Omental fat pad (tissue), 4 donors: ENCODE measurements at places on chromosomes 2 and 18. TPM values are rescaled to one million over a fixed set of nuclear protein-coding genes. Genes with fewer than 3 reads are reported as not detected.

- DNase-seq: no peak
These were observed 25.7 kb downstream of the MDH1 start for GRCh38 chr2:63614448-63614968.

DNA sequence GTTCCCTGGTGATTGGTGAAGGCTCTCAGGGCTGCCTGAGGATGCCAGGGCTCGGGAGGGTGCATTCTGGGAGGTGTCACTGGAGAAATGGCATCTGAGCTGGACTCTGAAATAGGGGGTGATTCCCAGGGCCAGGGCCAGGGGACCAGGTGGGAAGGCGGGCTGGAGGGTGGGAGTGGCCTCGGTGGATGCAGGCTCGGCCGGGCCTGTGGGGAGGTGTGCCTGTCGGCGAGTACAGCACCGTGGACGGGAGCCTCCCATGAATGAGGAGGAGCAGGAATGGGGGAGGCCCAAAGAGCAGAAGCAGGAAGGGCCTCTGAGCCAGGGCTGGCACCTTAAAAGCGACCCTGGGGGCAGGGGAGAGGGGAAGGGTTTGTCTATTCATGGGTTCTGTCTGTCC lies 116.8 kb downstream of the GBX2 start:
- no peak for DNase-seq

DNA sequence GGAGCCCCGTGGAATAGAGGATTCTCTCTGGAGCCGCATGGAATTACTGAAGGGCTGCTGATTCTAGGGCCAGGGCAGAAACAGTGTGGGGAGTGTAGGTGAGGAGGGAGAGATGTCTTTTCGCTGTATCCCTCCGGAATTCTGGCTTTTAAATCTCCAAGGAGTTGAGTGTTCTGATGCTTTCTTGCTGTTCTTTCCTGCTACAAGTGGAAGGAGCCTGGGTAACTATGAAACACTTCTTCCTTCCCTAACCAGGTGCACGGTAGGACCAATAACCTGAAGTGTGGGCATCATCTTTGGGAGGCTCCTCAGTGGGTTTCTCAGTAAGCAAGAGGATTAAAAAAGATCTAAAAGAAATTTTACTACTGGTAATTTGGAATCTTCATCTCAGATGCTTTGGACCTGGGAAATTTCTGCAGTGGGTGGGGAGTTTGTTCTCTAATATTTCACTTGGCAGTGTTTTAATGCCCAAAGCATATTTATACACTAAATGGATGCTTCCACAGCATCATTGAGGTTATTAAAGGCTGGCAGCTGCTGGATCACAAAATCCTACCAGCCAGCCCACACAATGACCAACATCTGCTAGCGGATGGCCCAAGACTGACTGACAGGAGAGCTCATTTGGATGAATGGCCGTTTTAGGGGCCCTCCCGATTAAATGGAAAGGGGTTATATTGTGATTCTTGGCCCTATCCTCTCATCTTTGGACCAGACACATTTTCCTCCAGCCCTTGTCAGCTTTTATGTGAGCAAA lies 2.1 kb downstream of the EML6 start:
- no peak for DNase-seq

DNA sequence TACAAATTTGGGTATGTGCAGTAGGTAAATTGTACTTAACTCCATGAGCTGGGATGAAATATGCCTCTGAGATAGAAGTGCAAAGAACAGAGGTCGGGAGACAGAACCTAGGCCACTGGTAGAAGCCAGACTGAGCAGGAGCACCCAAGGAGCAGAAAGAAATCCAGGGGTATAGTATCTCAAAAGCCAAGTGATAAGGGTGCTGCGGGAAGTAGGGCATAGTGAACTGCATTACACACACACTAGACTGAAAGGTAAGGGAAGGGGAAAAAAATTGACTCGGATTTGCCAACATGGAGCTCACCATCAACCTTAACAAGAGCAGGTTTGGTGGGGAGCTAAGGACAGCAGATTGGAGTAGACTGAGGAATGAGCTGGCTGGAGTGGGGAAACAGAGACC lies 89.3 kb upstream of the TMEM247 start:
- no peak for DNase-seq

GRCh38 chr2:118980573-118980972 lies 38.6 kb downstream of the MARCO start:
- no peak for DNase-seq

DNA sequence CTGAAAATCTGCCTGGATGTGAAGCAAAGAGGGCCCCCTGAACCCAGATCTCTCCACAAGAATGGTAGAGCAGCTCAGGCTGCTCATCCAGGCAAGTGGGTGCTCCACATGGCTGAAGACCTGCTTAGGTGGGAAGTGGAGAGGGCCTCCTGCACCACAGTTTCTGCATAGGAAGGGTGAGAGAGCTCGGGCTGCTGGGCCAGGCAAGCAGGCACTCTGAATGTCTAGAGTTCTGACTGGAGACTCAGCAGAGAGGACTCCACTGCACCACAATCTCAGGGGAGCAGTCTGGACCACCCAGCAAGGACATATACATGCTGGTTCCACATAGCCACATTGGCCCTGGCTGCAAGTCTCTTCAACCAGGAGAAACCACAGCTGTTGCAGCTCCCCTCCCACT lies 52.0 kb downstream of the DSEL start:
- DNase-seq: no peak

DNA sequence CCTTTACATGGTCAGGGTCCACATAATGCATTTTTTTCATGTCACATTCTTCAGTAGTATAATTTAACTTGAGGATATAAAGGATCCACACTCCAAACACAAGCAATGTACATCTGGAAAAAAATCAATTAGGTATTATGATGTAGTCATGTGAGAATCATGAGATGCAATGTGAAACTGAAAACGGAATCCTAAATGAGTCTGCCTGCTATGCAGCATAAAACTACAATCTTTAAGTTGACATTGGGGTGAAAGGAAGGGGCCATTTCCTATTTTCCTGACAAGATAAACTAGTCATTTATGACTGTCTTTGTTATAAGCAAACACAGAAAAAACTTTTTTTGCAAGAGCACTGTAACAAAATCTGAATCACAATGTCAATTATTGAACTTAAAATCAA lies 27.6 kb downstream of the ST3GAL5 start:
- DNase-seq: no peak

GRCh38 chr2:240893363-240893844 lies 2.6 kb downstream of the MAB21L4 start:
- DNase-seq: no peak

GRCh38 chr2:47307066-47307465 lies 95.9 kb upstream of the MSH2 start:
- no peak for DNase-seq

DNA sequence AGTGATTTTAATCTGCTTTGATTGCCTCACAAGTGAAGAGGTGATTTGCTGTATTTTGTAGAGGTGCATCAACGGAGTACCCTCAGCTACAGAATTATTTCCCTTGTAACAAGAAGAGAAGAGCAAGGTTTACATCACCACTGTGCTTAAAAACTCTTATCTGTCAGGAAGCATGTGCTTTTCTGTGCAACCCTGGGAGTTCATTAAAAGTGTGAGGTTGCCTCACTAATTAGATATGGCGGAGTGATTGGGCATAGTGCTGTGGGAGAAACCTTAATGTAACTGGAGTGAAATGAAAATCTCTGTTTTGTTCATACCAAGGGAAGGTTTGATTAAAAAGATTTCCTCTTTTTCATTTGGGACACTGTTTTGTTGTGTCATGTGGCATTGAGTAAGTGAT lies 544.7 kb downstream of the PARD3B start:
- no peak for DNase-seq

DNA sequence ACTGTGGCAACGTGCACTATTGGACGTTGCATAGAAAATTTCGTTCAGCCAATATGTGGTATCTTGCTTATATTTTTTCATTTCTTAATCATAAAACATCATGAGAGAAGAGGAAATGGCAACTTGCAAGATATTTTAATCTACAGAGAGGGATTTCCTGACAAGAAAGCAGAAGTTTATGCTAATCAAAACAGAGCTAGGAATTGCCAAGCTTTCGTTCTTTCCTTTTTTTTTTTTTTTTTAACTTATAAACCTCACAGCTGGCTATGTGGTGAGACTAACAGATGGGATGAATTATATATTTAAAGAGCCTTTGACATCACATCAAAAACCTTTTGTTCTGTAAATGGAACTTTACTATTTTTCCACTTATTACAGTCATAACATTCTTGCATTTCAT lies 1136.9 kb upstream of the TMEFF2 start:
- no peak for DNase-seq

GRCh38 chr2:107936433-107937359 lies 49.6 kb upstream of the SLC5A7 start:
- no peak for DNase-seq

DNA sequence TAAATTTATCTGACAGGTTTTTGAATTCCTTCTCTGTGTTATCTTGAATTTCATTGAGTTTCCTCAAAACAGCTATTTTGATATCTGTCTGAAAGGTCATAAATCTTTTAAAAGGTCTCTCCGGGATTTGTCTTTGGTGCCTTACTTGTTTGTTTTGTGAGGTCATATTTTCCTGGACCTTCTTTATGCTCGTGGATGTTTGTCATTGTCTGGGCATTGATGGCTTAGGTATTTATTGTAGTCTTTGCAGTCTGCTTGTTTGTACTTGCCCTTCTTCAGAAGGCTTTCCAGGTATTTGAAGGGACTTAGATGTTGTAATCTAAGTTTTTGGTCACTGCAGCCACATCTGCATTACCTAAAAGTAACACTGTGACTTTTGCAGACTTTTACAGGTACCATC lies 355.2 kb downstream of the PARD3B start:
- DNase-seq: no peak

DNA sequence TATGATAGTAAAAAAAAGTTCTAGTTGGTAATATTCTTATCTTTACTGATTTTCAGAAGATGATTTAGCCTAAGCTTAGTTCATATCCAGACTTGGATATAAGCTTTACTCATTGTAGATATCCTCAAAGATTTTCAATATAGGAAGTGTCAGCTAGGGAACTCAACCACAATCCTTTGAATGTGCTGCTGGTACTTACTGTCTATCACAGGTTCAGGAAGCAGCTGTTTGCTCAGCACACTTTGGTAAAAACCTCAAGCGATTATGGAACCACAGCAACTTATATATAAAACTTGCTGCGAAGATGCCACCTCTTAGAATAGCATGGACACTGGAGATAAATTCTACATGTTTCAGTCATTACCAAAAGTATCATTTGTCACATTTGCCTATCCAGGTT lies 60.1 kb upstream of the TNFRSF11A start:
- no peak for DNase-seq

DNA sequence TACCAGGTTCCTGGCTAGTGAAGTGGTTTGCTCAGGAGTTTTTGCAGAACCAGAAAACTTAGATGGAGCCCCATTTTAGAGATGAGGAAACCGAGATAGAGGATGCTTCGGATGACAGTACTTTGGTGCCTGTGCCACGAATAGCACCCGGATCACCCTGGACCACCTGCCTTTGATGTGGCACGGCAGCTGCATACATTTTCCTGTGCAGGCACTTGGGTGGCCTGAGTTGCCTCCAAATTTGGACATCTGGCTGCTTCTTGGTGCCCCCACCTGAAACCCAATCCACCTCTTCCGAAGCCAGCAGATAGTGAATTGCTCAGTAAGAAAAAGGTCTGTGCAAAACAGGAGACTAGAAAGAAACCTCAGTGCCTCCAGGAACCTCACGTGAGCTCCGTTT lies 140.6 kb upstream of the ID2 start:
- DNase-seq: no peak

GRCh38 chr2:238913931-238914647 lies 66.2 kb downstream of the TWIST2 start:
- no peak for DNase-seq

DNA sequence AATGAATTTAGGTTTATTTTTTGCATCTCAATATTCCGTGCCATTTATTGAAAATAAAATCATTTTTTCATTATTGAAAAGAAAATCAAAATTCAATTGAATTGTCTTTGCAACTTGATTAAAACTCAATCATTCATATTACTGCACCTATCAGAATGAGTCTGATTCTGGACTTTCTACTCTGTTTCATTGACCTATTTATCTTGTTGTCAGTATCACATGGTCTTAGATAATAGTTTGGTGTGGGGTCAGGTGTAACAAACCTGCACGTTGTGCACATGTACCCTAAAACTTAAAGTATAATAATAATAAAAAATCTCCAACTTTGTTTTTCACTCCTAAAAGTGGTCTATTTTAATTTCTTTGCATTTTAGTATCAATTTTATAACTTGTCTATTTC lies 422.9 kb downstream of the RAD51AP2 start:
- DNase-seq: no peak

GRCh38 chr2:26735097-26735496 lies 29.0 kb upstream of the SLC35F6 start:
- no peak for DNase-seq

GRCh38 chr18:75544496-75544895 lies 117.0 kb upstream of the SMIM21 start:
- DNase-seq: no peak

GRCh38 chr2:194962254-194962653 lies 694.8 kb upstream of the SLC39A10 start:
- no peak for DNase-seq

DNA sequence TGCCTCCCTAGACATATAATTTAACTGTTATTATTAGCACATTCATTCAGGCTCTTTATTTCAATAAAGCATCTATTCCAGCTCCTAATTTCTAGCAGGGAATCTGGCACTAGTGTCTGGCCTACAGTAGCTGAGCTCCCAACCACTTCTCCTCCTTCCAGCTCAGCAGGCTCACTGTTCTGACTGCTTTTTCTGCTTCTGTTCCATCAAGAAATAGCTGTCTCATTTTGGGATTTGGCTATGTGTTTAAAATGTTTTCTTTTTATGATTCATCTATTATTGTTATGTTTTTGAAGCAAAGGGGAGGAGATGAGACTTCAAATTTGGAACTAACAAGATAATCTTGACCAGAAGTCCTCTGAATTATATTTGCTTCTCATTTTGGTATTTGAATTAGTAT lies 172.7 kb upstream of the SMAD7 start:
- DNase-seq: no peak

DNA sequence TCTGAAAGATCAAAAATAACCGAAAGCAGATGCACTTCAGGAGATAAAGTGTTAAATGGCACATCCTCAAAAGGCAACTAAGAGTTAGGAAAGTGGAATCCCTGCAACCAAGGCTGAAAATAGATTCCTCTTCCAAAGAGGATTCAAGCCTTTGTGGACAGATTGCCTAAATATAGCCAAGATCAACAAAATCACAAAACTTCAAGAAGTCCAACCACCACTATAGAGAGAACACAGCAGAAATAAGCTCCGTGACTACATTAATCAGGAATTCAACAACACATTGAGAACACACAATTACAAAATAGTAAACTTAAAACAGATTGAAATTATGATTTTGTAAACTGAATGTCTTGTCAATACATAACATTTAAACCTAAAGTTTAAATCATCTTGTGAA lies 165.7 kb downstream of the LNPK start:
- DNase-seq: no peak

DNA sequence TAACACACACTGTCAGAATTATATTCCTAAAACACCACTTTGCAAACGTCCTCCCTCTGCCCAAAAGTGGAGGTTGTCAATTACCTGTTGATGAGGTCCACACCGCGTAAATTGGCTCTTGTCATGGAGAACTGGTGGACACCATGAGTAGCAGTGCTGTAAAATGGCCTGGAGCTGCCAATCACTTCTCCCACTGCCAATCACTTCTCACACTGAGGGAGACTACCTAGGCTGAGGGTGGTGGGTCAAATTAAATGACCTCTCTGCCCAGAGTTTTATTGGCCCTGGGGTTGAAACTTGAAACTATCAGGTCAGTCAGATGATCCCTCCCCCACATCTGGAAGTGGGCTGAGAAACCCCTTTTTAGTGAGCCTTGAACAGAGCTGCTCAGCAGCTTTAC lies 89.6 kb downstream of the SOWAHC start:
- no peak for DNase-seq

IL1RL1 gene
- total RNA-seq: 307 TPM

POTEF gene
- total RNA-seq: not detected

ANKRD53 gene
- 13.7 TPM for total RNA-seq

CCDC74B gene
- total RNA-seq: 1.8 TPM

BOLL gene
- not detected for total RNA-seq

EVX2 gene
- not detected for total RNA-seq
